IMR-90 (cell line): ENCODE measurements at places on chromosomes 12 and 14. TPM values are rescaled to one million over a fixed set of nuclear protein-coding genes. Genes with fewer than 3 reads are reported as not detected.
A peak's percentile ranks its signal among the peaks of the same experiment; 100 is the strongest.

NGDN gene
- 49.8 and 50.0 TPM in 2 replicates for total RNA-seq

DNA sequence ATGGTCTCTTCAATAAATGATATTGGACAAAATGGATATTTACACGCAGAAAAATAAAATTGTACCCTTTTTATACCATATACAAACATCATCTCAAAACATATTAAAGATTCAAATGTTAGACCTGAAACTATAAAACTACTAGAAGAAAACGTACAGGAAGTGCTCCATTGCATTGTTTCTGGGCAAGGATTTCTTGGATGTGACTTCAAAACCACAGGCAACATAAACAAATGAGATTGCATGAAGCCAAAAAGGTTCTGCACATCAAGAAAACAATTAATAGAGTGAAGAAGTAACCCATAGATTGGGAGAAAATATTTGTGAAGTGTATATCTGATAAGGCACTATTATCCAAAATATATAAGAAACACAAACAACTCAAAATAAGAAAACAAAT lies 812.4 kb downstream of the NRXN3 start:
- peak; percentile 47 for DNase-seq
- H3K27ac ChIP-seq = no peak overlapping the region
- H3K36me3 ChIP-seq = no peaks in the 10 kb centered on the region
- no peaks in the 10 kb centered on the region for H3K27me3 ChIP-seq
- no peaks in the 10 kb centered on the region for H3K4me1 ChIP-seq

DNA sequence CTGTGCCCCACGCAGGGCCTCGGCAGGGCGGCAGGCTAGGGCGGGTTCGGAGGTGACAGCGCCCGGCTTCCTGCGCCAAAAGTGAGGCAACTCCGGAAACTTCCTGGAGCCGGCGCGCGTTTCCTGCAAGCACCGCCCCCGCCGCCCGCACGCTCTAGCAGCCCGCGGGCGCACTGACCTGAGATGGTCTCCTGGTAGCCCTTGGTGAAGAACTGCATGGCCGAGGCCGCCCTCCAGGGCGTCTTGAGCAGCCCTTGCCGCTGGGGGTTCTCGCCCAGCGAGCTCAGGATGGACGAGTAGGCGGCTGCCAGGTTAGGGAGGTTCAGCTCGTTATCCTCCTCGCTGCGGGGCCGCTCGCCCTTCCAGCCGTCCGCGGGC lies 494 bp downstream of the GCH1 start:
- H3K4me1 ChIP-seq = peaks cover 2% of the 10 kb centered on the region; the same call in 1 of the 2 replicates
- H3K4me3 ChIP-seq = peak overlapping the region; percentile 61
- peaks cover 8% of the 10 kb centered on the region for H3K27me3 ChIP-seq
- H3K36me3 ChIP-seq = no peaks in the 10 kb centered on the region

DNA sequence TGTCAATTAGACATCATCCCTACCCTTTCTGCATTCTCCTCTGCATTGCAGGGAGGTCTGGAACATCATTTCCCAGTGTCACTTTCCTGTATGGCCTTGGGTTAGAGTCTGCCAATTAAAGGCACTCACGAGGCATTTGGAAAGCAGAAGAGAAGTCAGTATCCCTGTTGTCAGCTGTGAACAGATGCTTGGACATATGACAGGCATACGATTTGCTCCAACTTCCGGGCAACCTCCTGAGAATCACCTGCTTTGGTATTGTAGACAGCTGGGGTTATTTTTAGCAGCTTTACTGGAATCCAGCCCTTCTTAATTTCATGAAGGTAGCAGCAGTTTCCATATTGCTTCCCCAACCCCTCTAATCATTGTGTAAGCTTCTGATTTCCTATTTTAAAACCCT lies 88.7 kb upstream of the DHRS4 start:
- H3K4me3 ChIP-seq = no peak overlapping the region
- no peak for DNase-seq
- H3K27me3 ChIP-seq = no peaks in the 10 kb centered on the region

NANOG gene
- not detected in 2 replicates for total RNA-seq

WNT1 gene
- not detected in 2 replicates for total RNA-seq

DNA sequence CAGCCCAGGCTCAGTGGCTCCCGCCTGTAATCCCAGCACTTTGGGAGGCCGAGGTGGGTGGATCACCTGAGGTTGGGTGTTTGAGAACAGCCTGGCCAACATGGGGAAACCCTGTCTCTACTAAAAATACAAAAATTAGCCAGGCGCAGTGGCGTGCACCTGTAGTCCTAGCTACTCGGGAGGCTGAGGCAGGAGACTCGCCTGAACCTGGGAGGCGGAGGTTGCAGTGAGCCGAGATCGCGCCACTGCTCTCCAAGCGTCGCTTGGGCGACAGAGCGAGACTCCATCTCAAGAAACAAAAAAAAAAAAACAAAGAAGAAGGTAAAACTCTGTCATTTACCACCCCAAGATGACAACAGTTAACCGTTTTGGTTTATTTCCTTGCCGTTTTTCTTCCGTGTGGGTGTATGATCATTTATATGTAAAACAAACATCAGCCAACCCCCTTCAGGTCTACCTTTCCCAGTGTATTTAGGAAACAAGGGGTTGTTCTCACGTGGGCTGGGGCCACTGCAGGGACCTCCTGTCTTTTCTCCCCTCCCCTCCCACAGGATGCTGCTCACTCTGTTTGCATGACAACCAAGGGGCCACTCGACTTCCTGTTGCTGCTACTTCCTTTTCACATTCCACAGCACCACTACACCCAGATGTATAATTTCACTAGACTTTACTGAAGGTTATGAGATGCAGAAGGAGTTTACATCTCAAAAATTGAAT lies 13.6 kb downstream of the TTC9 start:
- H3K4me1 ChIP-seq = no peaks in the 10 kb centered on the region
- H3K4me3 ChIP-seq = no peak overlapping the region
- H3K36me3 ChIP-seq = no peaks in the 10 kb centered on the region
- peaks cover 15% of the 10 kb centered on the region for H3K27me3 ChIP-seq
- no peak overlapping the region for H3K27ac ChIP-seq

CLEC2A gene
- not detected in 2 replicates for total RNA-seq

- H3K27ac ChIP-seq = no peak overlapping the region
- no peaks in the 10 kb centered on the region for H3K4me1 ChIP-seq
- H3K4me3 ChIP-seq = no peak overlapping the region
- no peaks in the 10 kb centered on the region for H3K36me3 ChIP-seq
- no peaks in the 10 kb centered on the region for H3K27me3 ChIP-seq
- no peak for DNase-seq
These were observed 414.1 kb downstream of the MDGA2 start for GRCh38 chr14:47261350-47261749.
